ENCODE measurements at places on chromosomes 7 and 10.

DNA sequence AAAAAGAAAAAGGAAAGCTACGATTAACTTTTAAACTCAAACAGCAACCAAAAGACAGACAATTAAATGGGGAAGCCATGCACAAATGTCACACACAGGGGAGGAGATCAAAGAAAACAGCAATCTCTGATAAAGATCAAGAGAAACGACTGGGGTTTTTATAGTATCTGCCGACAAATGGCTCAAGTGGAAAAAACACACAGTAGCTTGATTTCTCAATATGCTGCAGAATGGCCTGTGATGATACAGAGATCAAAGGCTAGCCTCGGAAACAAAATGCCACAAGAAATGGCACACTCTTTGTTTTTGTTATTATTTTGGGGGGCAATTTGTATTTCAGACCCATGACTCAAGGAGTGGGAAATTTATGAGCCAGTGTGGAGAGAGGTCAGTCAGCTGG lies 126.1 kb downstream of the TEX36 start:
- DNase-seq, result no peak

DNA sequence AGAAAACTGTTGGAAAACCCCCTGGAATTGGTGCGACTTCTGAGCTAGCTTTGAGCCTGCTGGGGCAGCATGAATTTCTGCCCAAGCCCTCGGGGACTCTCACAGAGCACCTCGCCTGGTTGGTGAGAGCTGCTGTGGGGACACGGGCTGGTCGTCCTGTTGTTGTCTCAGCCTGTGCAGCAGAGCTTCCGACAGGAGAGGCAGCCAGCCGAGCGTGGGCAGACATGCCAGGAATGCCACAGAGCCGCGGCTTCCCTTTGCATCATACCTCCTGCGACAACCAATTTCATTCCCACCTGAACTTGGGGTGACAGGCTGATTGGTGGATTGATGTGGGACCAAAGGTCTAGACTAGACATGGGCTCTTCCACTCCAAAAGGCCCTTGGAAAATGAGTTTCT lies 60.2 kb upstream of the NRBF2 start:
- no peak for DNase-seq

DNA sequence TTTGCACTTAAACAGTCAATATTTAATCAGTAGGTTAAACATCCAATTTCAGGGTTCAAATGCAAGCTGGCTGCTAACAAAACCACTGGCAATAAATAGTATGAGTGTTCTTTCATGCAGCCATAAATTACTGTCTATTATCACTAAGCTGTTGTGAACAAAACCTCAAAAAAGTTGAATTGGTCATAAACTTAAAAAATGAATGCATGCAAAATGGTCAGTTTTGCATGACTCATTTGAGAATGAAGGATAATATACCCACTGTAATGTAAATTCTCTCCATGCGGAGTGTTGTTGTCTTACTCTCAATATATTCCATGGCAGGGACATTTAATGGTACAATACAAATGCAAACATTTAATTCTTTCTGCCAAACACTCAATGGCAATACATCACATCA lies 226.4 kb downstream of the MAGI2 start:
- DNase-seq, result no peak

GRCh38 chr7:39464350-39465054 lies 101.7 kb upstream of the YAE1 start:
- no peak for DNase-seq

- DNase-seq, result no peak
Observed at GRCh38 chr7:71544816-71545215, 412.9 kb downstream of the GALNT17 start.

GRCh38 chr7:84277628-84278224 lies 83.1 kb upstream of the SEMA3A start:
- no peak for DNase-seq

Measured in CD4-positive, alpha-beta T cell treated with Interleukin-17A for 1 hour (primary cell).